Cerebellar nuclear complex (tissue), 1 donor: ENCODE measurements at places on chromosomes 5 and 9.

GRCh38 chr9:129936222-129936621 is 101.0 kb downstream of the USP20 start:
- DNase-seq: peak; percentile 91

GRCh38 chr5:148730270-148730669 is 75.9 kb upstream of the HTR4 start:
- no peak for DNase-seq

- DNase-seq: no peak
These were observed 75.0 kb upstream of the RAD23B start for GRCh38 chr9:107208121-107208520.

- DNase-seq: no peak
These were observed 80.1 kb downstream of the F2RL2 start for GRCh38 chr5:76542887-76543690.

DNA sequence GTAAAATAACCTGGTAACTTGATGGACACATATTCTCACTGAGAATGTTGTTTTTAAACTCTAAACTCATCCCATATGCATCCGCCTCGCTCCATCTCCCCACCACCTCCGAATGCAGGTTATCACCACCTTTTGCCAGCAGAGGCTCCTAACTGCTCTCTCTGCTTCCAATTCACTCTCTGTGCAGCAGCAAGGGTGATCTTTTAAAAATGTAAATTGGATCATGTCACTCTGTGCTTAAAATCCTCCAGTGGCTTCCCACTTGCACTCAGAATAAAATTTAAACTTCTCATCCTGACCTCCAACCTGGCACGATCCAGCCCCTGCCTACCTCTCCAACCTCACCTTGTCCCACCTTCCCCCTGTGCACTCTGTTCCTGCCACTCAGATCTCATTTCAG is 317.2 kb downstream of the ZSWIM6 start:
- no peak for DNase-seq

- DNase-seq: no peak
These were observed 77.2 kb downstream of the SLCO6A1 start for GRCh38 chr5:102421647-102422046.

DNA sequence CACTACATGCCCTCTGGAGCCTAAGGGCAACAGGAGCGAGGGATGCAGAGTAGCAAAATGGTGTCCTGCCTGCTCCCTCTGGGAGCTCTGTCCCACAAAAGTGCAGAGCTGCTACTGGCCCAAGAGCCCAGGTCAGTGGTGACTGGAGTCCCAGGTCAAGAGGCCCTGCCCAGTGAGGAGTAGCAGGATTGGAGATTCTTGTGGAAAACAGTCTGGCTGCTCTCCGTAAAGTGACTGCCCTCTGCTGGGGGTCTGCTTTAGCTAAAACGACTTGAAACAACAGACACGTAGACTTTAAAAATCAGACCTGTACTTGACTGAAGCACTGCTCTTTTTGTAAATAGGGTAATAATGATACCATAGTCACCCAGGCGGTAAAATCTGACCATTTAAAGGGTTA is 917.0 kb downstream of the MAT2B start:
- no peak for DNase-seq

DNA sequence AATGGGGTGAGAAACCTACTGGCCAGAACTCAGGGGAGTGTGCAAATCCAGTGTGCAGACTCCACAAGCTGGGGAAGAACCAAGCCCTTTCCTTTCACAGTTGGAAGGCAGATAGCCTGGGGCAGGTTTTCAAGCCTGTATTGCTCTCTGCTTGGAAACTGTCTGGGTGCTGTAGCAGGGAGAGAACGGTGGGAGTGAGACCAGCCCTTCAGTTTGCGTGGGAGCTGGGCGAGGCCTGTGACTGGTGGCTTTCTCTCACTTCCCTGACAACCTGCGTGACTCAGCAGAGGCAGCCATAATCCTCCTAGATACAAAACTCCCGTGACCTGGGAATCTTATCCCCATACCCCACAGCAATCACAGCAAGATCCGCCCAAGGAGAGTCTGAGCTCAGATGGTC is 44.9 kb upstream of the SNCAIP start:
- DNase-seq: no peak

DNA sequence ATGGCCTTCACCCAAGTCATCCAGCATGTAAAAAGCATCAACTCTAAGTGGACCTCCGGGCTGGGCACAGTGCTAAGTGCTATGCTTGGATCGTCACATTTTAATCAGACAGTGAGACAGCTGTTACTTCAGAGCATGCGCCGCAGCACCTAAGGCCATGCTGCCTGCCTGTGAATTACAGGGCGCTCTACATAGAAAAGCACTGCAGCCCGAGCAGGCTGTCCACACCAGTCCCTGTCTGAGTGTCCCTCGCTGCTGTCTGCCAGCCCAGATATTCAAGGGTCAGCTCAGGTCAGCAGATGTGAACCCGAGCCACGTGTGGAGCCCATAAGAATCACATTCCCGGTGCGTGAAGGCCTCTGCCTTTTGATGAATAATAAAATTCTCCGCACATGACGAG is 37.1 kb downstream of the AK8 start:
- no peak for DNase-seq

GRCh38 chr9:21810388-21810787 is 8.0 kb downstream of the MTAP start:
- no peak for DNase-seq

GRCh38 chr9:91421971-91422757 is 1.5 kb downstream of the NFIL3 start:
- DNase-seq: no peak

- DNase-seq: no peak
These were observed 114.9 kb downstream of the AUH start for GRCh38 chr9:91246846-91247245.

- no peak for DNase-seq
These were observed 59.9 kb downstream of the GRAMD2B start for GRCh38 chr5:126483156-126483555.

- no peak for DNase-seq
These were observed 169.6 kb upstream of the SNX2 start for GRCh38 chr5:122605236-122605635.

- DNase-seq: no peak
These were observed 125.1 kb upstream of the OSMR start for GRCh38 chr5:38720554-38721361.

GRCh38 chr5:169258372-169259000 is 42.5 kb downstream of the SLIT3 start:
- DNase-seq: no peak

GRCh38 chr9:75487856-75488718 is 399.8 kb downstream of the OSTF1 start:
- no peak for DNase-seq

DNA sequence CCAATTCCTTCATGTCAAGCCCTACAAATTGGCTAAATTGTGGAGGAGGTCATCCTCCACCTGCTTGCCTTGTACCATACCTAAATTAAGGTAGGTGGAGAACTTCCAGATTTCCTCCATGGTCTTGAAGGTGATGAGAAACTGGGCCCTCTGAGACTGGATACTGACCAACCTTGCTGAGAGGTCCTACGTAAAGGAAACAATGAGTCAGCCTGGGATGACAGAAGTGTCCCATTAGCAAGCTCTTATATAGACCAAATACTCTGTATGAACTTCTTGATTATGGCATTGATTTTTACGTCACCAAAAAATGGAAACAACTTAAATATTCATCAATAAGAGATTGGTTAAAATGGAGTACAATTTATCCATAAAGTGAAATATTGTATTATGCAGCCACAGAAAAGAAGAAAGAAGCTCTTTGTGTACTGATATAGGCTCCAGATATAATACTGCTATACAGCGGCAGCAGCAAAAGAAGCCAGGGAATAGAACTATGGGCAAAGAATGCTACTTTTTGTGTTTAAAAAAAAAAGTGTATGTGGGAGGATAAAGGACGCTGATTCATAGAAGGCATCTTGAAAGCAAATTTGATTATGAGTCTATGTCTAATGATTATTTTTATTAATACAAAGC is 18.3 kb downstream of the SH3TC2 start:
- no peak for DNase-seq

DNA sequence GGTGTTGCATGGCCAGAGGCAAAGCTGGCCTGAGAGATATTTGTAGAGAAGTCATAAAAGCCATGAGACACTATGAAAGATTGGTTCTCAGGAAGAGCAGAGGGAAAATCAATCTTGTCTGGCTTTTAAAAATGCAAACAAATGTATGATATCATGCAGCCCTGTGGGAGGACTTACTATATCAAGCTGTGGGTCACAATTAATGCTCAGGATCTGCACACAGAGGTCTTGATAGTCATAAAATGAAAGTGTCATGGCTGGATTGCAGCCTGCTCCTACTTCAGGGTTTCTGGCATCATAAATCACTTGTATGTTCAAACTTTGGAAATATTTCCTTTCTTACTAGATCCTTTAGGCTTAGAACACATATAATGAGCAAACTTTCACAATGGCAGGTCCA is 151.5 kb downstream of the SEMA6A start:
- DNase-seq: no peak

- DNase-seq: no peak
These were observed 15.9 kb upstream of the SLC2A6 start for GRCh38 chr9:133494636-133495326.

- DNase-seq: no peak
These were observed 3.5 kb upstream of the PRDM12 start for GRCh38 chr9:130660683-130661450.

DNA sequence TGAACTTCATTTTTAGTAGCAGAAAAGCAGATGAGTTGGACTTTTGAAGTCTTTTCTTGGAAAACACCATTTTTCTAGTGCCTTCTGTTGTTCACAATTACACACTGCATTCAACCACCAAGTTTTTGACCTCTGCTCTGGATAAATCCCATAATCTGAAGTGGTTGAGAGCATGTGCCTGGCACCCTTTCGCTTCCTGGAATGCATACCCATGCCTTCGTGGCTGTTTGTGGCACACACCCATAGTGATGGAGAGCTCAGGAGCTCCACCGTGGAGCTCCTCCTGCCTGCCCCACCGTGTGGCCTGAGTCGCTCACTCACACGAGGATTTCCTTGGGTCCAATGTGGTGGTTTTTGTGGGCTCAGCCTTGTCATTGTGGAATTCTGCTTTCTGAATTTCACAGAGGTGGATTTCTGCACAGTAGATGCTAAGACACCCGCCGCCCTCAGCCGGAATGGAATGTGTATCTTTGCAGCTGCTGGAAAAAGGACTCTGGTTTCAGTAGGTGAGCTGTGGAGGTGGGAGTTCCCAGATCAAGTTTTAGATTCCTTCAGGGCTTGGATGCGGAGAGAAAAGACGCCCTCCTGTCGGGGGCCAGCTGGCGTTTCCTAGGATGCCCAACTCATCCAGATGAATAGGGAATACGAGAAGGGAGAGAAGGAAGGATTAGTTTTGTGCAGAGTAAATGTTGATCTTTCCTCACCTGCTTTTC is 500.4 kb downstream of the IRX1 start:
- no peak for DNase-seq

DNA sequence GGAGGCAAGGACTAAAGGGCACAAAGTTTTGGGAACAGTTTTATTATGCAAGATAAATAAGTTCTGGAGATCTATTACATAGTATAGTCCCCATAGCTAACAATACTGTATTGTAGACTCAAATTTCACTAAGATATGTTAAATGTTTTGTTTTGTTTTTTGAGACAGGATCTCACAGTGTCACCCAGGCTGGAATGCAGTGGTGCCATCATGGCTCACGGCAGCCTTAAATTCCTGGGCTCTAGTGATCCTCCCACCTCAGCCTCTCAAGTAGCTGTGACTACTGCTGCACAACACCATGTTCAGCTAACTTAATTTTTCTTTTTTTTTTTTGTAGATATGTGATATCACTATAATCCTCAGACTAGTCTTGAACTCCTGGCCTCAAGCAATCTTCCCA is 109.6 kb downstream of the TRIM32 start:
- DNase-seq: no peak

DNA sequence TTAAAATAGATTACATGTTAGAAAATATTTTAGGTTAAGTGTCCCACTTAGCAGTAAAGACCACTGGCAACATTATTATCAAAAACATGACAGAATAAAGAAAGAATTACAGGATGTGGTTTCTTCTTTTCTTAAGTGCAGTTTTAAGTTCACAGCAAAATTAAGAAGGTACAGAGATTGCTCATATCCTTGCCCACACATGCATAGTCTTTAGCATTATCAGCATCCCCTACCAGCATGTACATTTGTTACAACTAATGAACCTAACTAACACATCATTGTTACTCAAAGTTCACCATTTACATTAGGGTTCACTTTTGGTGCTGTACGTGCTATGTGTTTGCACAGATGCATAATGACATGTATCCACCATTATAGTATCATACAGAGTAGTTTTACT is 837.7 kb upstream of the CDH9 start:
- no peak for DNase-seq

GRCh38 chr5:77360381-77360780 is 131.7 kb downstream of the WDR41 start:
- no peak for DNase-seq

GRCh38 chr5:96093890-96094381 is 132.3 kb upstream of the ELL2 start:
- no peak for DNase-seq

GRCh38 chr9:126440940-126441339 is 114.3 kb downstream of the MVB12B start:
- no peak for DNase-seq

- no peak for DNase-seq
These were observed 227.8 kb downstream of the NSG2 start for GRCh38 chr5:174273325-174273724.

DNA sequence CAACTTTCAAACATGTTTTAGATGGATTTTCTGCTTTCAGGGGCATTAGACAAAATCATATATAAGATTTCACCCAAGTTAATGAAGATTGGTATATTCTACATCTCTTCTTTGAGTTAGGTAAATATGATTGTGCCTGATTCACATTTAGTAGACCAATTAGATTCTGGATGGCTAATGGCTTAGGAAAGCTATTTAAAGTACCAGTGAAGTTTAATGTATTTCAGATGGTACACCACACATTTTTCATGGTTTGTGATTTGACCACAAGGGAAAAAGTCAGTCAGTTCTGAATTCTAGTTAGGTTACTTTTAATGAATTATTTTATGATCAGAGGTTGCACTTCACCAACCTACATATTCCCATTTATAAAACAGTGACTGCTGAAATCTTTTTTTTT is 409.7 kb downstream of the ADGRV1 start:
- no peak for DNase-seq

DNA sequence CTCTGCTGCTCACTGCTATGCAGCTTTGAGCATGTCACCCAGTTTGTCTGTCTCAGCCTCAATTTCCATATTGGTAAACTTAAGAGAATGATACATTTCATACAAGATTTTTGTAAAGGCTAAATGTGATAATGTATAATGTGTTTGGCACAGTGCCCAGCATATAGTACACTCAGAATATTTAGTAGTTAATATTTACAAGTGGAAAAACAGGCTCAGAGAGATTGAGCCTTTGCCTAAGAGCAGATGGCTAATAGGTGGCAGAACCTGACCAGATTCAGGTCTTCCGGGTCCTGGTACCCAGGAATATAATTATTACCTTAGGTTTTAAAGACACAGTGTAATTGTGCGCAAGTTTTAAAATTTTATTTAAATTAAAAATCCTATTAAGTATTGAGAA is 46.8 kb upstream of the KIAA1958 start:
- DNase-seq: no peak

GRCh38 chr9:95819636-95820035 is 55.9 kb upstream of the ERCC6L2 start:
- DNase-seq: no peak

GRCh38 chr5:80231243-80231642 is 24.6 kb downstream of the SERINC5 start:
- DNase-seq: no peak

- no peak for DNase-seq
These were observed 89.0 kb downstream of the DCP2 start for GRCh38 chr5:113065626-113066025.

GRCh38 chr9:20903212-20903611 is 128.2 kb downstream of the HACD4 start:
- DNase-seq: no peak
